Activated naive CD4-positive, alpha-beta T cell treated with anti-CD3 and anti-CD28 coated beads for 36 hours (primary cell): ENCODE measurements at places on chromosomes 4 and X. TPM values are rescaled to one million over a fixed set of nuclear protein-coding genes. Genes with fewer than 3 reads are reported as not detected.

GRCh38 chrX:31350808-31351074 is 278.9 kb upstream of the FTHL17 start:
- no peaks in the 10 kb centered on the region for H3K36me3 ChIP-seq
- no peak overlapping the region for H3K4me3 ChIP-seq
- no peaks in the 10 kb centered on the region for H3K4me1 ChIP-seq
- no peak overlapping the region for H3K27ac ChIP-seq
- no peaks in the 10 kb centered on the region for H3K27me3 ChIP-seq
- no peak for DNase-seq

- no peaks in the 10 kb centered on the region for H3K36me3 ChIP-seq
- no peak for DNase-seq
- no peak overlapping the region for H3K27ac ChIP-seq
- H3K27me3 ChIP-seq = peaks cover 17% of the 10 kb centered on the region
These were observed 157.0 kb downstream of the SHROOM3 start for GRCh38 chr4:76591992-76592391.

DNA sequence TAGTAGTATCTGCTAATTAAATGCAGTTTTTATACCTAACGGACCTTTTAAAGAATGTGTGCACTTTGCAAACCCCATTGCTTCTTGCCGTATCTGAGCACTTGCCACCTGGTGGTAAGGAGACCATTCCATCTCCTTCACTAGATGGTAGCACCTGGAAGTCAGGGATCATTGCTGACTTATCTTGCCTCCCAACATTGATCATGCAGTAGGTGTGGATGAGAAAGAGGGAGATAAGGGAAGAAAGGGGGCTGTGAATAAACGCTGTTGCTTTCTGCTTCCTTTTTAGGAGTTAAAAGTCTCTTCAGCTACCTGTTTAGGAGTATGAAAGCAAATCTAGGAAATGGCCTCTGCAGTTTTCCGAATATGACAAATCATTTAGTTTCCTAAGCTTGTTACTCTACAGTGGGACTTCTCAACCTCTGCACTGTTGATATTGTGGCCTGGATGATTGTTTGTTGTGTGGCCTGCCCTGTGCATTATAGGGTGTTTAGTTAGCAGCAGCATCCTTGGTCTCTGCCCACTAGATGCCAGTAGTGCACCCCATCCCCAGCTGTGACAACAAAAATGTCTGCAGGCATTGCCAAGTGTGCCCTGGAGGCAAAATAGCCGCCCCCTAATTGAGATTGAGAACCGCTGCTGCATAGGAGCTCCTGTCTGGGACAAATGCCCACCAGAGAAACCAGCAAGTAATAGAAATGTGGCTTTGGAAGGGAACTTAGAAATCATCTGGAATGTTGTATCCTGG is 38.8 kb downstream of the GAB1 start:
- H3K36me3 ChIP-seq = no peaks in the 10 kb centered on the region
- H3K27me3 ChIP-seq = no peaks in the 10 kb centered on the region
- no peak overlapping the region for H3K4me3 ChIP-seq
- peak; percentile 37 for DNase-seq

- no peak overlapping the region for H3K4me3 ChIP-seq
- DNase-seq = no peak
- H3K27ac ChIP-seq = no peak overlapping the region
- peaks cover 12% of the 10 kb centered on the region for H3K4me1 ChIP-seq
These were observed 188.3 kb downstream of the RAPGEF2 start for GRCh38 chr4:159291176-159291575.

- H3K27me3 ChIP-seq = no peaks in the 10 kb centered on the region
- no peak overlapping the region for H3K27ac ChIP-seq
- no peaks in the 10 kb centered on the region for H3K36me3 ChIP-seq
- H3K4me3 ChIP-seq = no peak overlapping the region
- H3K4me1 ChIP-seq = no peaks in the 10 kb centered on the region
- DNase-seq = no peak
These were observed 31.1 kb downstream of the NHSL2 start for GRCh38 chrX:71941776-71942175.

DNA sequence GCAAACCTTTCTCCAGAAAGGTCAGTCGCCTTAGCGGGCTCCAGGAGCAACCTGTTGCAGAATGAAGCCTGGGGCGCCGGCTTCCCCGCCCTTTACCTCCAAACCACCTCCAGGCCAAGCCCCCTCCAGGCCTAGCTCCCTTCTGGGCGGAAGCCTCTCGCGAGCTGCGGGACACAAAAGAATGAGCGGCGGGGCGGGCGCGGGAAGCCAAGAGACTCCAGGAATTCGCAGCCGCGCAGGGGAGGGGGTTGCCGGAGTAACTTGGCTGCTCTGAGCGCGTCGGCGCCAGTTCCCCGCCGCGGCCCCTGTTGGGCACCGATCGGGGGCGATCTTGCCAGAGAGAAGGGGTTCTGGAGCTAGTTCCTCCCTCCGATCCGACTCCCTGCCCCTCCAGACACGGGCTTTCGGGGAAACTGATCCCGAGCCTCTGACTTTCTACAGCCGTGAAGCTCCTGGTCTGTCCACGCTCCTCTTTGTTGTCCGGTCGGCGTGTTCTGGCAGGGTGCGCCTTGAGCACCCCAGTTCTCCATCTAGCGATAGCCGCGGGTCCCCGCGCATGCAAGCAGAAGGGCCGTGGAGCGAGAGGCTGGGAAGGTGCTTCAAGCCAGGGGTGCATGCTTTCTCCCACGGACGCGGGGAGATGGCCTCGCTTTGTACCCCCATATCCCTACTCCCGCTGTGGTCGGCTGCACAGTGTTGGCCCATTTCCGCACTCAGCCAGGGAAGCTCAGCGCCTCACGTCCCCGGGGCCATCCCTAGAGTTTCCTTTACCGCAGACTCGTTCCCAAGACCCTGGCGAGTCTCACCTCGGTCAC is 1.2 kb downstream of the PROM1 start:
- H3K36me3 ChIP-seq = no peaks in the 10 kb centered on the region
- peak; percentile 28 for DNase-seq
- H3K27ac ChIP-seq = no peak overlapping the region
- peaks cover 22% of the 10 kb centered on the region for H3K4me1 ChIP-seq

ADGRL3 gene
- total RNA-seq = not detected

DNA sequence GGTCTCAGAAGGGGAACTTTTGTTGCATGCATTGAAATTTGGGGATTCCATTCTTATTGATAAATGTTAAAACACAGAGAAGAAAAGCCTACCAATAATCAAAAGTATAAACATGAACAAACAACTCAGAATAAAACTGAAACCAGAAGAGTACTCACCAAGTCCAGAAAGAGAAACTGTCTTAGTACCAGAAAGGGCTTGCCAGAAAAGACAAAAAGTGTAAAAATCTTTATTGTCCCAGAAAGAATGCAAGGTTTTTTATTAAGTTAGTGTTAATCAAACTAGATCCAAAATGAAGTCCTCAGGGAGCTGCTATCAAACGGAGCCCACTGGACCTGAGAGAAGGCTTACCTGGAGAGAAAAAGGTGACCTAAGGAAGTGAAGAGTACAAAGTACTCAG is 897.5 kb downstream of the PCDH7 start:
- no peaks in the 10 kb centered on the region for H3K36me3 ChIP-seq
- H3K4me3 ChIP-seq = no peak overlapping the region
- no peaks in the 10 kb centered on the region for H3K27me3 ChIP-seq
- no peak for DNase-seq
- H3K27ac ChIP-seq = no peak overlapping the region

GRCh38 chr4:85051526-85051925 is 85.0 kb upstream of the WDFY3 start:
- H3K36me3 ChIP-seq = no peaks in the 10 kb centered on the region
- no peaks in the 10 kb centered on the region for H3K4me1 ChIP-seq
- no peak overlapping the region for H3K27ac ChIP-seq
- DNase-seq = no peak
- H3K4me3 ChIP-seq = no peak overlapping the region

- H3K4me3 ChIP-seq = no peak overlapping the region
- no peaks in the 10 kb centered on the region for H3K27me3 ChIP-seq
- no peaks in the 10 kb centered on the region for H3K4me1 ChIP-seq
- H3K36me3 ChIP-seq = no peaks in the 10 kb centered on the region
- no peak for DNase-seq
- no peak overlapping the region for H3K27ac ChIP-seq
These were observed 95.9 kb upstream of the RPS6KA3 start for GRCh38 chrX:20362268-20363267.

GRCh38 chr4:2768124-2768523 is 12.0 kb upstream of the TNIP2 start:
- no peak for DNase-seq
- no peak overlapping the region for H3K4me3 ChIP-seq
- no peaks in the 10 kb centered on the region for H3K27me3 ChIP-seq
- H3K4me1 ChIP-seq = peaks cover 25% of the 10 kb centered on the region
- no peak overlapping the region for H3K27ac ChIP-seq
- no peaks in the 10 kb centered on the region for H3K36me3 ChIP-seq

- no peak overlapping the region for H3K27ac ChIP-seq
- H3K4me3 ChIP-seq = no peak overlapping the region
- H3K4me1 ChIP-seq = no peaks in the 10 kb centered on the region
- no peaks in the 10 kb centered on the region for H3K27me3 ChIP-seq
These were observed 128.9 kb upstream of the TMEM164 start for GRCh38 chrX:109873983-109874382.

GRCh38 chrX:43505769-43506168 is 150.3 kb upstream of the MAOA start:
- H3K27me3 ChIP-seq = no peaks in the 10 kb centered on the region
- no peak overlapping the region for H3K4me3 ChIP-seq
- no peak for DNase-seq
- H3K36me3 ChIP-seq = no peaks in the 10 kb centered on the region

TEX13B gene
- total RNA-seq = not detected

DNA sequence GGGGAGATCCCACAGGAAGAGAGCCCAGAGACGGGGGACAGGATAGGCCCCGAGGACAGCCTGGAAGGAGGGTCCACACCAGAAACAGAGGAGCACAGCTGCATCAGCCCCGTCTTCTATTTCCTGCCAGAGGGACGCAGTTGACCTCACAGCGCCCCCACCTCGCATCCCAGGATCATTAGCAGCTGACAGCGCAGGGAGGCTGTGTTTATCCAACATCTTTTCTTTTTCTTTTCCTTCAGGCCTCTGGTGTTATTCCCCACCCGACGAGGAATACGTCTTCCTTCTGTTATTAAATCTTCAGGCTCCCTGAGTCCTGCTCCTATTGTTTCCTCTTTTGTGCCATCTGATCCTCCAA is 75.4 kb downstream of the DCHS2 start:
- H3K4me1 ChIP-seq = peaks cover 15% of the 10 kb centered on the region
- peaks cover 37% of the 10 kb centered on the region for H3K27me3 ChIP-seq
- DNase-seq = peak; percentile 25
- H3K27ac ChIP-seq = no peak overlapping the region
- H3K36me3 ChIP-seq = no peaks in the 10 kb centered on the region
- peak overlapping the region; percentile 50 for H3K4me3 ChIP-seq

RAB9B gene
- total RNA-seq = 0.17 TPM

GRCh38 chrX:135295944-135296305 is 13.4 kb upstream of the ETDC start:
- H3K27ac ChIP-seq = peak overlapping the region; percentile 83
- no peak for DNase-seq
- H3K4me1 ChIP-seq = peaks cover 16% of the 10 kb centered on the region

USP38 gene
- total RNA-seq = 14.4 TPM

DNA sequence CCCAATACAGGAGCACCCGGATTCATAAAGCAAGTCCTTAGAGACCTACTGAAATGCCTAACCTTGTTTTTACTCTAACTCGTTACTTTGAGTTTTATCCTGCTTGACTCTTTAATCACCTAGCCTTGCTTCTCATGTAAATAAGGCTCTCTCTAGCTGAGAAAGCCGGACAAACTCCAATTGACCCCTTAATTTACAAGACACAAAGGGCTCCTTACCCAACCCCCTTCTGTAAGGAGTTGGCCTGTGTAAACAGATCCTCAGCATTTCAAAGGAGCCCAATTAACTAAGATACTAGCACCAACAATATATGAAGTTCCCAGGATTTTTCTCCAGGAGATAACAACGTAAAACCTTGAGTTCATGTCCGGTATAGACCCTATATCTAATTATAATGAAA is 61.7 kb downstream of the CT47B1 start:
- H3K36me3 ChIP-seq = no peaks in the 10 kb centered on the region
- H3K27ac ChIP-seq = no peak overlapping the region
- H3K27me3 ChIP-seq = no peaks in the 10 kb centered on the region
- no peaks in the 10 kb centered on the region for H3K4me1 ChIP-seq
- DNase-seq = no peak
- H3K4me3 ChIP-seq = no peak overlapping the region

DNA sequence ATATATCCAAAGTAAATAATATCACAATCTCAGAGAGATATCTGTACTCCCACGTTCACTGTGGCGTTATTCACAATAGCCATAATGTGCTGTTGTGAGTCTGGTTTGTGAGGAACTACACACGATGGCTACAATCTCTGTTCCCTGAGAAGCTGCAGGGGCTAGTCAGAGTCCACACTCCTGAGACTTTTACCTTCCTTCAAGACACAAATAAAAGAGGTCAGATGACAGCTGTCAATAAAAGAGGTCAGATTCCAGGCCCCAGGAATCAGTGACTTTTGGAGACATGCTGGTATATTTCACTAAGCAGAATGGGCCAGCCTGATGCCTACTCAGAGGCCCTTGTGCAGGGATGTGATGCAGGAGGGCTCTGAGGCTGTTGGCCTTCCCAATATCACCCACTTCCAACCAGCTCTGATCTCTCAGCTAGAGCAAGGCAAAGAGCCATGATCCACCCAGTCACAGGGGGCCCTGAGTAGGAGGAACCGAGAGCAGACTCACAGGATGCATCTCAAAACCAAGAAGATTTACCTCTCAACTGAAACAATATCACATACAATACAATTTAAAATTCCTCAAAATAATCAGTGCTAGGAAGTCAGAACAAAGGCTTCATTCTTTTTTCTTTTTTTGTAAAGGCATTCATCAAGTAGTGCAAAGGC is 13.8 kb downstream of the FRYL start:
- H3K4me1 ChIP-seq = peaks cover 55% of the 10 kb centered on the region
- no peak overlapping the region for H3K27ac ChIP-seq
- H3K27me3 ChIP-seq = no peaks in the 10 kb centered on the region
- no peak overlapping the region for H3K4me3 ChIP-seq
- peak; percentile 38 for DNase-seq

GRCh38 chr4:185142564-185142911 is 528 bp upstream of the SLC25A4 start:
- no peaks in the 10 kb centered on the region for H3K36me3 ChIP-seq
- no peak for DNase-seq
- H3K27ac ChIP-seq = no peak overlapping the region
- H3K4me3 ChIP-seq = peak overlapping the region; percentile 83

IL1RAPL1 gene
- not detected for total RNA-seq

GRCh38 chr4:158139086-158139485 is 33.7 kb downstream of the GASK1B start:
- no peak overlapping the region for H3K27ac ChIP-seq
- H3K36me3 ChIP-seq = no peaks in the 10 kb centered on the region
- no peaks in the 10 kb centered on the region for H3K27me3 ChIP-seq
- H3K4me1 ChIP-seq = no peaks in the 10 kb centered on the region

NKX1-1 gene
- total RNA-seq = not detected

DNA sequence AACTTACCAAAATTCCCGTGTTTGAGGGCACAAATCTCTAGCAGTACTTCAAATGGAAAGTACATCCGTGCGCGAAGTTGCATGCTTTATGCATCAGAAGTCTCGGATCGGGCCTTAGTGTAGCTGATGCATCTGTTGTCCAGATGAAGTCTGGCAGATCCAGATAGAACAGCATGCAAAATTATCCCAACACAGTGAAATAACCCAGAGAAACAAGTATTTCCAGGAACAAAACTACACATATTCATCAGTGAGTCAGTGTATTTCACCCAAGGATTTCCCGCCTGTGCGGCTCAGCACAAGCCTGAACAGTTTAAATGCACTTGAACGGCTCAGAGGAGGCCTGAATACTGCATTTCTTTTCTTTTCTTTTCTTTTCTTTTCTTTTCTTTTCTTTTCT is 27.4 kb upstream of the CLDN24 start:
- H3K27ac ChIP-seq = no peak overlapping the region
- H3K36me3 ChIP-seq = no peaks in the 10 kb centered on the region
- H3K4me3 ChIP-seq = no peak overlapping the region
- H3K4me1 ChIP-seq = peaks cover 17% of the 10 kb centered on the region
- H3K27me3 ChIP-seq = peaks cover 22% of the 10 kb centered on the region
- peak; percentile 43 for DNase-seq

POF1B gene
- total RNA-seq = 0.12 TPM

GYG2 gene
- total RNA-seq = not detected
